Posterior vena cava (tissue), 2 donors: ENCODE measurements at places on chromosomes 5 and 9. TPM values are rescaled to one million over a fixed set of nuclear protein-coding genes. Genes with fewer than 3 reads are reported as not detected.

The SLC1A3 gene
- 24.1 TPM for total RNA-seq

The FGD3 gene
- total RNA-seq = 7.5 TPM

The SPACA9 gene
- 2.7 TPM for total RNA-seq

The MYORG gene
- total RNA-seq = 30.6 TPM

The FAM81B gene
- total RNA-seq = not detected

The STING1 gene
- 91.5 TPM for total RNA-seq

The PCDHGB7 gene
- 17.1 TPM for total RNA-seq

The GABRA1 gene
- total RNA-seq = not detected

The FAM221B gene
- not detected for total RNA-seq

The EPB41L4B gene
- total RNA-seq = 0.28 TPM

The NDST1 gene
- 57.9 TPM for total RNA-seq

The TTC33 gene
- 13.3 TPM for total RNA-seq

The ANKS6 gene
- 18.6 TPM for total RNA-seq

The CCDC180 gene
- total RNA-seq = 4.9 TPM

The DMRT2 gene
- 0.24 TPM for total RNA-seq

The LHX6 gene
- total RNA-seq = 23.6 TPM

The ZNF879 gene
- total RNA-seq = 2.7 TPM

The IFNA21 gene
- total RNA-seq = not detected

The TMEM174 gene
- total RNA-seq = not detected
